ENCODE measurements at places on chromosomes 12 and 14. TPM values are rescaled to one million over a fixed set of nuclear protein-coding genes. Genes with fewer than 3 reads are reported as not detected.

- no peak for DNase-seq
These were observed 6.2 kb upstream of the ARID4A start for GRCh38 chr14:58292187-58292586.

GRCh38 chr14:99936738-99937474 lies 128.3 kb upstream of the EVL start:
- no peak for DNase-seq

The ACSM4 gene
- total RNA-seq: not detected

The LRIG3 gene
- total RNA-seq: 90.0 TPM

Data from mucosa of descending colon (tissue), 3 donors.